ENCODE measurements at places on chromosomes 1 and 21. TPM values are rescaled to one million over a fixed set of nuclear protein-coding genes. Genes with fewer than 3 reads are reported as not detected.

CCDC27 gene
- total RNA-seq: not detected

DNA sequence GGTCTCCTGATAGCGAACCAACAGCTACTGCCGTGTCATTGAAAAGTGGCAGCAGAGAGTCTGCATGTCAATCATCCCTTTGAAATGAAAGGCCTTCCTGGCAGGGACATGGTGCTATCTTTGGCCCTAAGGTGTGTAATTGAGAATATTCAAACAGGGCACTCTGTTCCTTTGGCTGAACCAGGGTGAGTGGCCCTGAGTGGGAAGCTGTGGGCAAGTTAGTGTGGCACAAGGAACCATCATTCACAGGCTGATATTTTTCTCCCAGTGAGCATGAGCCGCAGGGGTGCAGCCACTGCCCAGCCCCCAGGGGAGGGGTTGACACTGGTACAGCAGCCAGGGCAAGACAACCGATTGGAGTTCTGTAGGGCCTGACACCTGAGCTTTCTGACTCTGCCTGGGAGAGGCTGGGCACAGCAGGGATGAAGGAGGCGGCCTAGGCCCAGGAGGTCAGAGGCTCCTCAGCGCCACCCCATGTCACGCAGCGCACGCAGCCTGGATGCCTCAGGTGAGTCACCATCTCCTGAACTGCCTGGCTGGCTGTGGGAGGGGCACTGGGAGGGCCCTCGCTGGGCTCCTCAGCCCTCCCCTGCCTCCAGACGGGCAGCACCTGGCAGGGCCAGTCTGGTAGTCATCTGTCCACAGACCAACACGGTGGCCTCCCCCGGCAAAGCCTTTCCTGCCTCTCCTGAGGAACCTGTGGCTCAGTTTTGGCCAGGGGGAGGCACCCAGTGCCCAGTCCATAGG is 13.2 kb downstream of the QSOX1 start:
- DNase-seq: no peak

DNA sequence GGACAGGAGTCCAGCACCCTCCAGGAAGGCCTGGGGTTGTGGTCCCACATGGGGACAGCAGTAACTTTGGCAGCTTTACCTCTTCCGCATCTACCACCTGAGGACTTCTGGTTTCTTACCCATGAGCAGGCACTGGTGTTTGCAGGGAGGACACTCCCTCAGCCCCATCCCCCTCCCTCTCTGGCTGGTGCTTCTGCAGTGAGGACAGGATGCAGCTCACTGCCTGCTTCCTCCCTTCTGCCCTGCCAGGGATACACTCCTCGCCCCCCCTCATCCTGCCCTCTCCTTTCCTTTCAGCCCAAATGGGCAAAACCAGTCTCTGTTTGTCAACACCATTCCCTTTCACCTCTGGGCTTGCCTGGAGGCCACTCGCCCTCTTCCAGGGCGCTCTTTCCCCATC is 62.4 kb downstream of the KIRREL1 start:
- DNase-seq: no peak

TLR5 gene
- 0.46 TPM for total RNA-seq

DNA sequence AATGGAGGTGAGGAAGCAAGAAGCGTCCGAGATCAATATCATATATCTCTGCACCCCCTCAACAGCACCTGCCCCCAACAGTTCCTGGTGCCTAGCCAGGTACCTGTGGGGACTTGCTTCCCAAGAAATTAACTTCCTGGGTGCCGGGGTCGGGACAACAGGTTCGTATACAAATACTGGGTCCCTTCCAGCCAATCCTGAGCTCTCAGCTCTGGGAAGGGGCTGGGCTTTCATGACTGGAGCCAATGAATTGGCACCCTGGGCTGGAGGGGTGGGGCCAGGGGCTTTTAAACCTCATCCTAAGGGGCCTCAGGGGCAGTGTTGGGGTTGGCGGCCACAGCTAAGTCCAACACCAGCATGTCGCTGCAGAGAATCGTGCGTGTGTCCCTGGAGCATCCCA is at the start of gene PADI3:
PADI3 (plus strand) TSS at position 318 of the 400 bp plus-strand sequence; CDS start at position 358, 40 bp downstream.
- no peak for DNase-seq
